Foreskin keratinocyte (primary cell): ENCODE measurements at places on chromosomes 5 and 9. TPM values are rescaled to one million over a fixed set of nuclear protein-coding genes. Genes with fewer than 3 reads are reported as not detected.

DNA sequence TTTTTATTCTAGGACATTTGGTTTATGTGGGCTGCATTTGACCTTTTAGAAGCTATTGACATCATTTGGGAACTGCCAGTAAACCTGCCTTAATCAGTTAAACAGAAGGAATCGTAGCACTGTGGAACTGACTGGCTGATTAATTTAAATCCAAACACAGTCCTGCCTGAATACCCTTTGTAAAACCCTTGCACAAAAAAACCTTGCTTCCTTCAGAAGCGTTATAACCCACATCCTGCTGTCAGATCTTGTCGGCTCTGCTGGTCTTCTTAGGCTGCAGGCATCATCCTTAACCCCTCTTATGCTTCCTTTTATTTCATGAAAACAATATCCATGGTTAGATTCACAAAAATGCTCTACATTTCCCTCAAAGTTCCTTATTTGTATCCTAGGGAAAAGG lies 46.3 kb downstream of the PAM start:
- no peak for DNase-seq

- DNase-seq = no peak
Observed at GRCh38 chr5:179798144-179798770, 4.5 kb downstream of the LTC4S start.

DNA sequence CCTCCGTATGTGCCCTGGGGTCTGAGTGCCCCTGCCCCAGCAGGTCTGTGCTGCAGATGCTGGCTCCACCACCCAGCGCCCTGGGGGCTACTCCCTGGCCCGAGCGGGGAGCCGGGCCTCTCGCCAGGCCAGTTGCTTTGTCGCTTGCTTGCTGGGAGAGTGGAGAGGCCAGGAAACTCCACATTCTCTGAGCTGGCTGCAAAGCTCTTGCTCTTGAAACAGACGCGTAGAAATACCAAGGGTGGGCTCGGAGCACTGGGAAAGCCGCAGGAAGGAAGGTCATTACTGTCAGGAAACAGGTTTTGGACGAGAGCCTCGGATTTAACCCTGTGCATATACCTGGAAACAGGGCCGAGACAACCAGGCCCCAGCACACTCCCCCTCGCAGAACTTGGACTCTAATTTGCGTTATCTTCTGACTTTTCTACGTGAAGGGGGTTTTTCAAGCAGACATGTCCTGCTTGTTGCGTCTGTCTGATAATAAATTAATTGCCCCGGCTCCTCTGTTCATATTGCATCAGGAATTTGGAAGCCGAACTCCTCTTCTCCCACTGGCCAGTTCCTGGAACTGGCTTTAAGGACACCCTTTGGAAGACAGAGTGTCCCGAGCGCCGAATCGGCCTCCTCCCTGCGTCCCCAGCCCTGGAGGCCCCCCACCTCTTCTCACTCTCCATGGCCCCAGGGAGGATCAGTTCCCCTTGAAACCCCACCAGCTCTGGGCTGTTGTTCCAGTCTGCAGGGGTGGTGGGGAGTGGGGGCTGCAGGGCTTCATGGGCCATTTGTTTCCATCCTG lies 11.2 kb downstream of the ADAMTSL2 start:
- no peak for DNase-seq

DNA sequence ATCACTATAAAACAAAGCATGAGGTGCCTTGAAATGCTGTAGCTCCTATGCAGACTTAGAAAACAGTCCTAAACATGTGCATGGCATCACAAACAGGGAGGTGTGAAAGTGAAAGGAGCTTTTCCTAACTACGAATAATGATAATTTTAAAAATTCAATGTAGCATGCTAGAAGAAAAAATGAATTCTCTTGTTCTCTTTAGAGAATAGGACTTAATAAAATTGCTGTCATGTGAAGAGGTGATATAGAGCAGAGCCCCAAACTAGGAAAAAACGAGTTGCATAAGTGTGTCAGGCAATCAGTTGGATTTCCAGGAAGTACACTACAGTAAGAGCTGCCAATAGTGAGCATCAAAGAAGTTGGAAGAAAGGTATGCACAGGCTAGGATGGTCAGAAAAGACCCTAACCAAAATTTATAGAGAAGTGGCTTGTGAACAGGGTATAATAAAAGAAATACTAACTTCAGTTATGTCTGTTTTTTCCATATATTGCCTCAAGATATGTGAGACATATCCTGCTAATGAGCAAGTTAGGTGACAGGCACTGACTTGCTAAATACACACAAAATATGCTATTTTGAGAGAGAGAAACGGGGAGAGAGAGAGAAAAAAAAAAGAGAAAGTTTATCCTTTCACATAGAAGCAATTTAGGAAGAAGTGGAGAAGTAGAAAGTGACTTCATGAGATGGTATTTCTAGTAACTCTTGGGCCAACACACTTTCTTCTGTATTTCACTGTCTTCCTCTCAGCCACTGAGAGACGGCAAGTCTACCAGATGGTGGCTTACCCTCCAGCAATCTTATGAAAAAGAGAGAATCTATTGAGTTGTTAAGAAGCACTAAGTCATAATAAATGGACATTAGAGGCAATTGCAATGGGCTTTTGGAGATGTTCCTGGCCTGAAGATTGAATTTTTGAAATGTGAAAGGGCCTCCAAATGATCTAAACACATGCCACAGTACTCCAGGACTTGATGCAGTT lies 18.0 kb downstream of the ITGA2 start:
- DNase-seq = peak; percentile 84

- peak; percentile 68 for DNase-seq
Observed at GRCh38 chr5:42784132-42784531, 27.5 kb downstream of the CCDC152 start.

Gene GMCL2
- not detected in 2 replicates for total RNA-seq

- DNase-seq = no peak
Observed at GRCh38 chr9:75061169-75061568, 26.8 kb downstream of the NMRK1 start.

Gene ZNF608
- total RNA-seq = 2.3 and 3.1 TPM in 2 replicates

DNA sequence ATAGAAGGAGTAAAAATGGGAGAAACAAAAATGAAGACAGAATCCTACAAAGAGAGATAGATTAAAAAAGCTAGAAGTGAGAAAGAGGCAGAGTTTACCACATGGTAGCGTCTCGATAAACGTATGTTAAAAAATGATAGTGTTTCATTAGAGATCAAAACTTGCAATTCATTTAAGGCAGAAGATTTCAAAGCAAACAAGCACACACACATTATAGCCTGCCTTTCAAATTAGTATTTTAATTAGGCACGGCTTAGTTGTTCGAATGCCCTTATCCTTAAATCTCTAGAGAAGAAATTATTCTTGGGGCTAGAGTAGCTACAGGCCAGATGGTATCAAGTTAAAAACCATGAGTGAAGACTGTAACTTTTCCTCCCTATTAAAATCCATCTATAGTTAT lies 6.0 kb downstream of the STOM start:
- no peak for DNase-seq

GRCh38 chr5:122067390-122067789 lies 10.7 kb downstream of the LOX start:
- DNase-seq = no peak

DNA sequence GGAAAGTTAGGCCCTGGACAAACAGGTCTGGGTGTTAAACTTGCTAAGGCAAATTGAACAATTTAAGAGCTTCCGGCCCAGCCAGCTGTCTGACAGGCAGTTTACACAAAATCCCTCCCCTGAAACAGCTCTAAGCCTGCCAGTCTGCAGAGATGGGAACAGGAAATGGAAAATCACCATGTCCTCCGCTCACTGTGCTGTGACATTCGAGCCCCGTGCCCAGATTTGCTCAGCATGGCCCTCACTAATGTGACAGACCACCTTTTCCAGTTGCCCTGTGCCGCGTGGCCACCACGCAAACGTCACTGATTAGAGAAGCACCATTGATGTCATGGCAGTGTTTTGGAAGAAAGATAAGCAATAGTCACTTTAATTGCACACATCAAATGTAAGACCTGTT lies 41.0 kb downstream of the CCNJL start:
- DNase-seq = peak; percentile 25

DNA sequence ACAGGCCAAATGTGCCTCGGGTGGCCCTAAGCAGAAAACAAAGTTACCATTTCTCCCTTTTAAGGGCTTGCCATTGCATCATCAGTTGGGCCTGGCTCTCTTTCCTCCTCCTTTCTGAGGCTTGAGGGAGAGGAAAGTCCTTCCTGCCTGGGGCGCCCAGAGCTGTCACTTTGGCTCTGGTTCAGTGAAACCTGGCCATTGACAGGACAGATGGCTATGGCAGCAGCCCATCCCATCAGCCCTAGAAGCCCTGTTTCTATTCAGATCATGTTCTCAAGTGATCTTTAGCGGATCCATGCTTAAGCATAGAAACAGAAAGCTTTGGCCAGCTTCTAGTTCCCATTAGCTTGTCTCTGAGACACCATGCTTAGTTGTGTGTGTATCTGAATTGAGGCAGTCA lies 293.4 kb downstream of the YTHDC2 start:
- DNase-seq = no peak

DNA sequence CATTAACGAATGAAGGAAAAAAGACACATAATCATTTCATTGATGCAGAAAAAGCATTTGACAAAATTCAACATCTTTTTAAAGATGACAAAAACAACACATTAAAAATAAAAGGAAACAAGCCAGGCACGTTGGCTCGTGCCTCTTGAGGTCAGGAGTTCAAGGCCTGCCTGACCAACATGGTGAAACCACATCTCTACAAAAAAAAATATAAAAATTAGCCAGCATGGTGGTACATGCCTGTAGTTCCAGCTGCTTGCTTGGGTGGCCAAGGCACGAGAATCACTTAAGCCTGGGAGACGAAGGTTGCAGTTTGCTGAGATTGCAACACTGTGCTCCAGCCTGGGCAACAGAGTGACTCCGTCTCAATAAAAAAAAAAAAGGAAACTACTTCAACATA lies 77.0 kb downstream of the ERCC6L2 start:
- DNase-seq = no peak

Gene FOXD4
- 0.10 and 0.14 TPM in 2 replicates for total RNA-seq

GRCh38 chr9:90929626-90930025 lies 128.0 kb downstream of the SYK start:
- DNase-seq = no peak

GRCh38 chr9:119526698-119527097 lies 157.5 kb upstream of the BRINP1 start:
- no peak for DNase-seq

Gene GNA14
- not detected in 2 replicates for total RNA-seq

DNA sequence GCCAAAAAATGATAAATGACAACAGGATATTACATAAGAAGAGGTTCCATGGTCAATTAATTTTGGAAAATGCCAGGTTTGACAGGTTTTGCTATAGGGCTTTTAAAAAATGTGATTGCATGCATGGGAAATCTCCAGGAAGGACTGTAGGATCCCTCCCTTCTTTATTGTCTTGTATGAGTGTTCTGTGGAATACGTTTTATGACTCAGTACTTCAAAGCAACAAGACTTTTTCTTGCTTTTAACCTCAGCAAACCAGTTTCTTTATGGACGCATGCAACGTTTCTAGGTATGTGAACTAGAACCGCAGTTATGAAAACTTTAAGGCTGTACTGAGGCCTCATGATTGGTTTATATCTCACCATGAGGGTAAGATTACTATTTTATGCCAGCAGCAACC lies 76.6 kb upstream of the NTRK2 start:
- DNase-seq = peak; percentile 65

Gene ZNF658
- 3.6 and 4.1 TPM in 2 replicates for total RNA-seq

DNA sequence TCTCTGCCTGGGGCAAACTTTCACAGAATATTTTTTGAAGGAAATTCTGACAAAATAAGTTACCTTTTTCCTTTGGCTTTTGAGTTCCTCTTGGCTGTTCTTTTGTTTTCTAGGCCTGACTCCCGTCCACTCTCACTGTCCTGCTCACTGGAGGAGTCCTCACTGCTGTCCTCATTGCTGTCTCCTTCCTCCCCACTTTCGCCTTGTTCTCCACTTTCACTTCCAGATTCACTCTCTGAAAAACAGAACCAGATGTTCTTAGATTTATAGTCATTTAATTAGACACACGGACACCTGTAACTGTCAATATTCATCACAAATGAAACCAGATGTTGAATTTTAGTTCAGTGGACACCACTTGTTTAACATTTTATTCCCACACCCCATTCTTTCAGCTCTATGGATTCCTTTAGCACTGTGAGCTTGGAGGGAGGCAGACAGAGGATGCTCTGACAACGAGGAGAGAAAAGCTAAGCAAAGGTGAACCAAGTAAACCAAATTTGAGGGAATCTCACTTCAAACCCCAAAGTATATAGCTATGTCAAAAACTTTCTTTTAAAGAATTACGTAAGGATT lies 180.7 kb downstream of the AP3B1 start:
- no peak for DNase-seq

- DNase-seq = no peak
Observed at GRCh38 chr5:37787742-37788141, 52.1 kb downstream of the GDNF start.

GRCh38 chr9:28037968-28038367 lies 464.7 kb upstream of the C9orf72 start:
- DNase-seq = no peak

DNA sequence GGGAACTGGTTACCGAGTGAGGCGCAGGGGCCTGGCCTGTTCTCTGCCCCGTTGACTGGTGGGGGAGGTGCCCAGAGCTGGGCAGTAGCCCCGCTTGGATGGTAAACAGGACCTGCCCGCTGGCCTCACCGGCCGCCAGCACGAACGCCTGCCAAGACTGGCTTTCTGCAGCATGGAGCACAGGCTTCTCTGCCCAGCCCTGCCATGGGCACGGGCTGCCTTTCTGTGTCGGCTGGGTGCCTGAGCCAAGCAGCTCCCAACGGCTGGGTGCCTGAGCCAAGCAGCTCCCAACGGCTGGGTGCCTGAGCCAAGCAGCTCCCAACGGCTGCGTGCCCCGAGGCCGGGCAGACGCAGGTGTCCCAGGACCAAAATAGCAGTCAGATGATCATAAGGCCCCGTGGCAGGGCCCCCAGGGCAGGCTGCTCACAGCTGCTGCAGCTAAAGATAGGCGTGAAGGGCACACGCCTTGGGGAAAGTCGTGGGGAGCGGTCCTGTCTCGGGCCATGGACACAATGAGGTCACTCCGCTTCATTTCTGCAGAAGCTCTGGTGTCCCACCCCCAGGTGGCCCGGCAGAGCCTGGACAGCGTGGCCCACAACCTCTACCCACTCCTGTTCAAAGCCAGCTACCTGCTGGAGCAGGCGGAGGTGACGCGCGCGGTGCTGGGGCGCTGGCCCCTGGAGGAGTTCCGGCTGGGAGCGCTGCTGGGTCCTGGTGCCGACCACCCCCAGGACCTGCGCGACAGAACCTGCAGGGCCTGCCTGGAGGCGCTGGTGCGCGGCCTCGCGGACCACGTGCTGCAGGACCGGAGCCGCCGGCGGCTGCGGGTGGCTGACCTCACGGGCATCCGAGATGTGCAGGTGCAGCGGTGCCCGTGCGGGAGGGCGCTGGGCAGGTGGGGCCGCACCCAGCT lies at the start of gene LRRC14B:
Gene LRRC14B (plus strand): TSS at position 460 of the 913 bp plus-strand sequence. CDS start 44 bp downstream, at position 504.
- DNase-seq = peak; percentile 2

Gene ANKRD34B
- total RNA-seq = not detected in 2 replicates

Gene SPOCK1
- 0.53 and 1.3 TPM in 2 replicates for total RNA-seq

- no peak for DNase-seq
Observed at GRCh38 chr9:132937463-132937901, 6.9 kb downstream of the TSC1 start.

GRCh38 chr5:97528941-97529340 lies 345.9 kb upstream of the RIOK2 start:
- peak; percentile 60 for DNase-seq

Gene DMGDH
- total RNA-seq = 0.07 and 0.17 TPM in 2 replicates

GRCh38 chr5:173515526-173515925 lies 100.9 kb downstream of the BOD1 start:
- peak; percentile 24 for DNase-seq
